ENCODE measurements at places on chromosomes 4 and X.

GRCh38 chr4:145034727-145035211 is 63.2 kb downstream of the ANAPC10 start:
- DNase-seq = peak; percentile 29

- DNase-seq = no peak
Measured at GRCh38 chr4:6393066-6393465, 79.3 kb downstream of the PPP2R2C start.

DNA sequence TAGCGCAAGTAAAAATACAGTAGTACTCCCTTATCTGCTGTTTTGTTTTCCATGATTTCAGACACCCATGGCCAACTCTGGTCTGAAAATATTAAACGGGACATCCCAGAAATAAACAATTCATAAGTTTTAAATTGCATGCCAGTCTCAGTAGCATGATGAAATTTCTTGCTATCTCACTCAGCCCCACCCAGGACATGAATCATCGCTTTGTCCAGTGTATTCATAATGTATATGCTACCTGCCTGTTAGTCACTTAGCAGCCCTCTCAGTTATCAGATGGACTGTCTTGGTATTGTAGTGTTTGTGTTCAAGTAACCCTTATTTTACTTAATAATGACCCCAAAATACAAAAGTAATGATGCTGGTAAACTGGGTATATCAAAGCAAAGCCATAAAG is 158.2 kb upstream of the DDIT4L start:
- DNase-seq = no peak

DNA sequence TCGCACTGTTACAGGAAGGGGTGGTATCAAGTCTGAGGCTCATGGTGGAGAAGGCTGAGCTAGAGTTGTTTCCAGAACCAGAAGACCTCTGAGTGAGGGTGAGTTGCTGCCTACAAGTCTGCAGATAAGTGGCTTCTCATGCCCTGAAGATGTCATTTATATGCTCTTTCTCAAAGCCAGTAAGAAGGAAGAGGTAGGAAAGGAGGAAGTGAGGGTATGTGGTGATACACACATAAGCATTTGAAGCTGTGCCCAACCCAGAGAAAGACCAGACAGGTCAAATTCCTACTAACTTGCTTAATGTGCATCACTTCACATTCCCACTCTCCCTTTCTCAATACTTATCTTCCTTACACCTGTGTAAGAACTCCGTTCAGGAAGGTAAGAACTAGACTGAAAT is at the start of gene PPBP:
TSS of gene PPBP (minus strand) at position 130 of the 400 bp plus-strand sequence. CDS start at position 43, 87 bp downstream.
- DNase-seq = no peak

GRCh38 chrX:101478366-101478765 is 6.9 kb upstream of the ARMCX4 start:
- no peak for DNase-seq

DNA sequence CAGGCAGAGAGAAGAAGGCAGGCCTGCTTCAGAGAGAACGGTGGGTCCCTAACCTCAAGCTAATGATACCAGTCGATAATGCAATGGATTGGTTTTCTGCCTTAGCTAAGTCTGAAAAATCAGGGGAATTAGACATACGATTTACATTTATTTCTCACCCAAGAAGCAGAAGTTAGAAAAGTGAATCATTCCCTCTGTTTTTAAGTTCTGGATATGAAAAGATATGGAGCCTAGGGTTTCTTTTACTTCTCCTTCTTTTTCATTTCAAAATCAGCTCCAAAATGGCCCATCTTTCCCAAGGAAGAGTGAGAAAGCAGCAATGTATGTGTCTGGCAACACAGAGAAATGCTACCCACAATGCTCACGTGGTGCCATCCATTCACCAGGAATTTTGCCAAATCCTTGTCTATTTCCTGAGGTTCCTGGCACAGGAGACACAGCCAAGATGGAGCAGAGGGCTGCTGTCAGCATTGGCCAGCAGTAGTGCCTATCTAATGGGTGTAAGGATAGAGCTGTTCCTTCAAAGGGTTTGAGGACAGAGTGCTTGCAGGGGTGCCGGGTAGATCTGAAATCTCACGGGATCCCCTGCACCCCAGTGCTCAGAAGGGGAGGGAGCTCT is 231.5 kb downstream of the MAML3 start:
- DNase-seq = no peak

- DNase-seq = no peak
Measured at GRCh38 chr4:151287409-151287808, 10.4 kb downstream of the PRSS48 start.

GRCh38 chr4:183941964-183942363 is 36.9 kb downstream of the STOX2 start:
- no peak for DNase-seq

- no peak for DNase-seq
Measured at GRCh38 chrX:11837437-11837836, 79.4 kb downstream of the MSL3 start.

DNA sequence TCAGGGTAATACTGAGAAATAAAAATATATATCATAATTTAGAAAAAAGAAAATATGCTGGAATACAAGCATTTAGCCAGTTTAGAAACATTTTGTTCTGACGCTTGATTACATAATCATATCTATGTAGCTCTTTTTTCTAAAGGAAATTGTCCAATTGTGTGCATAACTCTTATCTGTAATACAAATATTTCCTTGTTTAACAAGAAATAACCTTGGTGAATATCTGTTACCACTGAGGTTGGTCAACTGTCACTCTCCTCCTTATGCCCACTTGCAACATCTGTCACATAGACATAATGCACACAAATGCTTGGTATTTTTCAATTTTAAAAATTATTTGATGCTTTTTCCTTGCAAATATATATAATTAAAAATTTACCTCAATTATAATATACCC is 609.7 kb downstream of the TLL1 start:
- DNase-seq = no peak

DNA sequence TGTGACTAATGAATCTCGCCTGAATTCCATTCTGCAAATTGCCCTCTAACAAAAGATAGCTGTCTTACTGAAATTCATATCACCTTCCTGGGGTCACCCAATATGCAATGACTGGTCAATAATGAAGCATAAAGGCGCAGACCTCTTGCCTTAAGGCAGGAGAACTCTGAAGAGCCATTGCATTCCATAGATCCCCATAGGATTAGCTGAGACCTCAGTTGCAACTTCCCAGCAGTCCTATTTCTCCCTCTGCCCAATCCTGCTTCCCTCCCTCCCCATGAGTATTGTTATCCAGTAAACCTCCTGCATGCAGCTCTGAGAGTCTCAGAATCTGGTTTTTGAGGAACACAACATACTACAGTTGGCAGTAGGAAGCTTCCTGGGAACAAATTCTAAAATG is 396.5 kb downstream of the DCAF12L2 start:
- no peak for DNase-seq

- DNase-seq = peak; percentile 95
Measured at GRCh38 chr4:1192091-1192492, 19.7 kb upstream of the SPON2 start.

GRCh38 chr4:5280828-5281227 is 229.5 kb downstream of the STK32B start:
- DNase-seq = no peak

DNA sequence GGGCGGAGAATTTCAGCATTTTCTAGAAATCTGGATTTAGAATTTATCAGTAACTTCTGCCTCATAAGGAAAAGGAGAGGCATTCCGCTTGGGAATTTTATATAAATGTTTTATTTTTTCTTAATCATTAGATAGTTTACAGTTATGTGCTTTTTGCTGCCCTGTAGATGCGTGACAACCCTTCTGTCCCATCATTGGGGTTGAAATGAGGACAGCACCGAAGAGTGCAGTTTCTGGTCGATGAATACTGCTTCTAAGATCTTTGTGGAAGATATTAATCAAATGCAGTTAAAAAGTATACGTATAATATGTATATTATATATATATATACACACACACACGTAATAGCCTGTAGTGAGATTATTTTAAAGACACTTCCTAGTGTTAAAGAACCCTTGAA is 1.5 kb downstream of the RBPJ start:
- no peak for DNase-seq

DNA sequence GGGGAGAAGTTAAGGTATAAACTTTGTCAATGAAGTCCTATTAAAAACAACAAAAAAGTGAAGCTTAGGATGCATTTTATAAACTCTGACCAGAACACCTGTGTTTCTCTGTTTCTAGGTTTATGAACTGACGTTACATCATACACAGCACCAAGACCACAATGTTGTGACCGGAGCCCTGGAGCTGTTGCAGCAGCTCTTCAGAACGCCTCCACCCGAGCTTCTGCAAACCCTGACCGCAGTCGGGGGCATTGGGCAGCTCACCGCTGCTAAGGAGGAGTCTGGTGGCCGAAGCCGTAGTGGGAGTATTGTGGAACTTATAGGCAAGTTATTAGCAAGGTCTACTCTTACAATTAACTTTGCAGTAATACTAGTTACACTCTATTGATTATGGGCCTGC is 46.6 kb downstream of the HTT start:
- DNase-seq = no peak

DNA sequence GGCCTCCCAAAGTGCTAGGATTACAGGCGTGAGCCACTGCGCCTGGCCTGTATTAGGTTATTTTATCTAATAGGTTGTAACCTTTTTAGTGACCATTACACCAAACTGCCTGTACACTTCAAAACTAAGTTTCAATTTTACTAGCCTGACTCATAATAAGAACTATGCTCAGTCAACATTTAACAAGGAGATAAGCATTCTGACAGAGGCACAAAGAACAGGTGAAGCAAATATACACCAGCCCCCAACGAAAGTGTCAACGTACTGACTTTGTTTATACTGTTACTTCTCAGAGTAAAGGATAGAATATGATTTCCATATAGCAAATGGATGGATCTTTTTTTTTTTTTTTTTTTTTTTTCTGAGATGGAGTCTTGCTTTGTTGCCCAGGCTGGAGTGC is 62.8 kb downstream of the SHISA3 start:
- DNase-seq = no peak

DNA sequence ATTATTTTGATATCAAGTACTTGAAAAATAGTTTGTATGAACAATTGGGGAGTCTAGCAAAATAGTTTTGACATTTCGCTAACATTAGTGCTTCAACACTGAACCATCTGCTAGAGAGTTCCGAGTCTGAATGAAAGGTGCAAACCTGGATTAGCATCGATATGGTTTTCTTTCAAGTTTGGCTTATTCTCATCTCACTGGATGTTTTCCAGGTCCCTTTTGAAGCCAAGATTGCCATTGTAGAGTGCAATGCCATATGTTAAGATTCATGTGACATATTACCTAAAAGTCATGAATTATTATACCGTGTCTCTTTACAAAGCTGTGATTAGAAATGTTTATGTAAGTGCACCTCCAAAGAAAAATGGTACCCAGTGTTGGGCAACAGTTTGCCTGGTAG is 36.8 kb upstream of the NAA11 start:
- DNase-seq = no peak

DNA sequence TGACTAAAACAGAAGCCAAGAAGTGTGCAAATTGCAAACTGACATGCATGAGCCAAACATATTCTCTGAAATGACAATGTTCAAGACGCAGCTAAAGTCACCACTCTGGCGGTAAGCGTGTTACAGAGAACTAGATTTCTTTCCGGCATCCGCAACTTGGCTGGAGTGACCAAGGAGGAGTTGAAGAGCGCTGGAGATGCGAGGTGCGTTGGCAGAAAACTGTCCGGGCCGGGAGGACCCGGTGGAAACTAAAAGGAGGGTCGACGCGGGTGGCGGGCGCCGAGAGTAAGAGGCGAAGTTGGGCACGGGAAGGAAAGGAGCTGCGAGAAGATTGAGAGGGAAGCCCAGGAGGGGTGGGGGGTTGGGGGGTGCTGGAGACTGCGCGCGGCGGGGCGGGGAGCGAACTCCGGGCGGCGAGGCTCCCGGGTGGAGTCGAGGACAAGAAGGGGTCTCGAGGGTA is 807 bp downstream of the SEL1L3 start:
- DNase-seq = no peak

DNA sequence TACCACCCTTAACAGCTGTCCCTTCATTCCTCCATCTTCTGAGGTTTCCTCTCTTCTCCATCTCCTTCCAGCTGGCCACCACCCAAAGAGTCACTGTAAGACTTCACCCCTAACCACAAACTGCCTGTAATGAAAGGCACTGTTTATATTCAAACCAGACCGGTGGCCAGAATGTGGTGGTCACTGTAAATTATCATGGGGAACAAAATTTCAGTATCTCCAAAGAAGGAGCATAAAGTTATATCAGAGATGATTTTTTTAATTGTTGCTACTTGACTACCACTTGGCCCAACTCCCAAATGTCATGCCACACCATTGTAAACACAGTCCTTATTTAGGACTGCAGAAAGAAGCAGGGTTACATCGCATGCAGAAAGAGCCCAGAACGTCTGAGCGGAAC is 44.8 kb downstream of the SMARCA1 start:
- DNase-seq = peak; percentile 3

DNA sequence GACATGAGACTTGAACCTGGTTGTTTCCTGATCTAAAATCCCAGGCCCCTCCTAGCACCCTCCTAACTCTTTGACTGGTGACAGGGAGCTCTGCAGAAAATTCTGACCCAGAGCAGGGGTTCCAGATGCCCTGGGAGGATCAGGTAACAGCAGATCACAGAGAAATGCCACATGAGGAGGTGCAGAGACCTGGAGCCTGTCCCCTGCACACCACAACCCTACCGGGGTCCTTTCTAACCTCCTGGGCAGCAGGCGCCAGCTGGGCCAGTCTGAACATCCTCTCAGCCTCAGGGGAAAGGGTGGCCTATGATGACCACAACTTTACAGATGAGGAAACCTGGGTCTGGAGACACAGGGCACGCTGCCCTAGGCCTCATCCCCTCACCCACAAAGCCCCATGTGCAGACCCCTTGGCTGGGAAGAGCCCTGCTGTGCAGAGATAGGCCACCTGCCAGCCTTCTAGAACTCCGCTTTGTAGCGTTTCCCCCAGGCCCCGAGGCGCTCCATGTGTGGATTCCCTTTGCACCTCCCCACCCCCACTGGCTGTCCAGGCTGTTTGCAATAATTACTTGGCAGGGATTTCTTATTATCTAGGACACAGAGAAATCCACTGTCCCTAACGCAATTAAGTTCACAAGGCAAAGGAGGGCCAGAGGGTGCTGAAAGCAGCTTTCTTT is 36.5 kb downstream of the WDR1 start:
- no peak for DNase-seq

GRCh38 chr4:185839194-185839712 is 27.3 kb upstream of the SORBS2 start:
- peak; percentile 85 for DNase-seq

- no peak for DNase-seq
Measured at GRCh38 chrX:80876877-80877276, 67.2 kb upstream of the BRWD3 start.

GRCh38 chrX:124098089-124098488 is 136.6 kb downstream of the STAG2 start:
- DNase-seq = no peak

GRCh38 chrX:79153348-79153747 is 8.9 kb downstream of the GPR174 start:
- DNase-seq = no peak

GRCh38 chr4:133592106-133592505 is 443.0 kb downstream of the PCDH10 start:
- DNase-seq = no peak

DNA sequence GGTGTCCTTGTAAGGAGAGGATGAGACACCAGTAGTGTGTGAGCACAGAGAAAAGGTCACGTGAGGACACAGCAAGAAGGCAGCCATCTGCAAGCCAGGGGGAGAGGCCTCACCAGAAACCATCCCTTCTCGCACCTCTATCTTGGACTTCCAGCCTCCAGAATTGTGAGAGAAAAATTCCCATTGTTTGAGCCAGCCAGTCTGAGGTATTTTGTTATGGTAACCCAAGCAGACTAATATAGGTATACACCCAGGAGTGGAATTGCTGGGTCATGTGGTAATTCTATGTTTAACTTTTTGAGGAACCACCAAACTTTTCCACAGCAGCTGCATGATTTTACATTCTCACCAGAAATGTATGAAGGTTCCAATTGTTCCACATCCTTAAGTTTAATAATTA is 25.6 kb downstream of the ZDHHC9 start:
- DNase-seq = no peak

GRCh38 chr4:1041147-1041935 is 29.9 kb downstream of the FGFRL1 start:
- DNase-seq = no peak
